ENCODE measurements at places on chromosomes 1 and 21. TPM values are rescaled to one million over a fixed set of nuclear protein-coding genes. Genes with fewer than 3 reads are reported as not detected.

The TSPEAR gene
- total RNA-seq: 3.2 TPM

The MR1 gene
- 0.12 TPM for total RNA-seq

The MTOR gene
- 44.9 TPM for total RNA-seq

The MRPL20 gene
- 97.6 TPM for total RNA-seq

The FCGR3B gene
- total RNA-seq: not detected

The MAP3K21 gene
- total RNA-seq: 1.8 TPM

GRCh38 chr1:85085417-85085816 lies 37.1 kb upstream of the MCOLN3 start:
- DNase-seq: no peak

DNA sequence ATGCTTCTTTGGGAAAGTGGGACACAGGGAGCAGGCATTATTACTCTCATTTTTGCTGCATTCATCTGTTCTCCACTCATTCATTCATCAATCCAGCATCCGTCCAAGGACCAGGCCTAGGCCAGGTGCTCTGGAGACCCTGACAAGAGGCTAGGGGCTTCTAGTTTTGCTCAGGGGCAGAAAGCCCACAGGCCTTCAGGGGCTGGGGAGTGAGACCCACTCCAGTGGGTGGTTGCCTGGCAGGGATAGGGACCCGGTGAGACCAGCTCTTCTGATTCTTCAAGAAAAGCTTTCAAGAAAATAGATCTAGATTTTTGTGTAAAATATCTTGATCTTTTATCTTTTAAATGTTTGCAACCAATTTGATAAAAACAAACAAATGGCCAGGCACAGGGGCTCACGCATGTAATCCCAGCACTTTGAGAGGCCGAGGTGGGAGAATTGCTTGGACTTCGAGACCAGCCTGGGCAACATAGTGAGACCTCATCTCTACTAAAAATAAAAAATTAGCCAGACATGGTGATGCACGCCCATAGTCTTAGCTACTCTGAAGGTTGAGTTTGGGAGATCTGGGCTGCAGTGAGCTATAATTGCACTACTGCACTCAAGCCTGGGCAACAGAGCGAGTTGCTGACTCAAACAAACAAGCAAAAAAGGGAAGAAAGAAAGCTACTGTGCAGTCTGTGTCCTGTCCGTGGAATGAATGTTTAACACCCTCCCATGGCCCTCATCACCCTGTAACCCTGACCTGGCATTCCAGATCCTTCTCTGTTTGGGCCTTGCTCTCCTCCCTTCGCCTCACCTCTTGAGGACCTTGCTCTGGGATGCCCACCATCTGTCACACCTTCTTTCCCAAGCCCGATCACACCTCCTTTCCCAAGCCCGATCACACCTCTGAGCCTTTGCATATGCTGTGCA lies 17.3 kb upstream of the LRP8 start:
- DNase-seq: no peak

DNA sequence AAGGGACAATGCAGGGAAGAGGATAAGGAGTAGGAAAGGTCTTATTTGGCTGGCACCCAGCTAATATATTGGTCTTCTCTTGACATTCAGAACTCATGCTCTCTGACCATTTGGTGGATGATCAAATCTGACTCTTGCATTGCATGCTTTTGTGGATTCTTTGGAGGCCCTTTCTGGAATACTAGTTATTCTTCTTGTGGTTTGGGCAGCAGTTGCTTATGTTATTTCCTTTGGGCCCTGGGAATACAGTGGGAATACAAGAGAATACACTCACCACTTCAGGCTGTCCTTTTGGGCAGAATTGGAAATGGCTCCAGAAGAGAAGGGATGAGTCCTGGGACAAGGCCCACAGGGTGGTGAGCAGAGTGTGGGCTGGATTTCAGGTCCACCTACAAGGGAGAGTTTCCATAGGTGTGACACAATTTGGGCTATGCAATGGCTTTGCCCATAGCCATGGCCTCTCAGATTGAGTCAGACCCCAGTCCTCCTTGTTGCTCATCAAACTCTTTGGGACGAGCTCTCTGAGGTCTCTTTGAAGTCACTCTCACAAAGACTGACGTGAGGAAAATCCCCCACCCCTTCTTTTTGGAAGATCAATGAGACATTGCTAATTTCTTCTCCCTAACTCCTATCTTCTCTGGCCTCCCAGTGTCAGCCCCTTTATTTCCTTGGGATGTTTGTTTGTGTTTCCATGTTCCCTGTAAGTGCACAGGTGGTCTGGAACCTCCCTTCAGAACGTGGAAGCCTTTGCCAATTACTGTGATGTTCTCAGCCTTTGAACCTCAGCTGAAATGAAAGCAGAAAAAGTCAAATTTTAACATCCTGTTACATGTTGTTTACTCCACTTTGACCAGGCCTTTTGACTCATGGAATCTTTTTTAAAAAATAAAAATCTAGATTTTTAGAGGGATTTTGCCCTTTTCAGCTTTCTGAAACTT lies 19.4 kb downstream of the HSD11B1 start:
- DNase-seq: no peak

DNA sequence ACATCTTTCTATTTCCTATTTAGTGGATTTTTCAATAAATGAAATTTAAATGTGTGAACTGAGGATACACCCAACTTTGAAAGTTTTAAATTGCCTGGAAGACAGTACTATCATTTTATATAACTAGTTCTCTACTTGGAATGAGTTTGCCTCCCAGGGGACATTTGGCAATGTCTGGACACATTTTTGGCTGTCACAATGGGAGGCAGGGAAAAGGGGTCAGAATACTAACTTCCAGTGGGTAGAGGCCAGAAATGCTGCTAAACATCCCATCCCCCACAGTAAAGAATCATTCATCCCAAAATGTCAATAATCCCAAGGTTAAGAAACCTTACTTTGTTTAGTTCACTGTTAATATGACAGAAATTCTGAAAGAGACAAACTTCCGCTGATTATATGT lies 13.2 kb upstream of the NRAS start:
- peak; percentile 5 for DNase-seq

- DNase-seq: no peak
Measured at GRCh38 chr1:71339238-71339637, 258.4 kb upstream of the ZRANB2 start.

DNA sequence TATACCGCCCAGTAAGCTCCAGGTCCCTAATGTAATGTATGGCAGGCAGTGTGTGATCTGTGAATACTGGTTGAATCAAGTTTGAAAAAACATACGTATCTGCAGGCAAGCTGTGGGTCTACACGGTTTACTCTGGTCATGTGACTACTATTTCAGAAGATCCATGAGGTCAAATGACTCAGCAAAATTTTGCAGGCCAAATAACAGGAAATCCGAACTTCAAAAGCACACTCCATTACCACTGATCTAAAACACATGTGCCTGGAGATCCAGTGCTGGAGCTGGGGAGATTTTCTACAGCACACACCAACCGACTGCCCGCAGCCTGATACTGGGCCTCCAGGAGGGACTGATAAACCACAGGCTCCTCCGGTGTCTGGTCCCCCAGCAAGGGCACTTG lies 64.5 kb upstream of the SLC44A3 start:
- DNase-seq: peak; percentile 22

- peak; percentile 11 for DNase-seq
Measured at GRCh38 chr1:121418369-121419049, 233.7 kb downstream of the SRGAP2C start.

DNA sequence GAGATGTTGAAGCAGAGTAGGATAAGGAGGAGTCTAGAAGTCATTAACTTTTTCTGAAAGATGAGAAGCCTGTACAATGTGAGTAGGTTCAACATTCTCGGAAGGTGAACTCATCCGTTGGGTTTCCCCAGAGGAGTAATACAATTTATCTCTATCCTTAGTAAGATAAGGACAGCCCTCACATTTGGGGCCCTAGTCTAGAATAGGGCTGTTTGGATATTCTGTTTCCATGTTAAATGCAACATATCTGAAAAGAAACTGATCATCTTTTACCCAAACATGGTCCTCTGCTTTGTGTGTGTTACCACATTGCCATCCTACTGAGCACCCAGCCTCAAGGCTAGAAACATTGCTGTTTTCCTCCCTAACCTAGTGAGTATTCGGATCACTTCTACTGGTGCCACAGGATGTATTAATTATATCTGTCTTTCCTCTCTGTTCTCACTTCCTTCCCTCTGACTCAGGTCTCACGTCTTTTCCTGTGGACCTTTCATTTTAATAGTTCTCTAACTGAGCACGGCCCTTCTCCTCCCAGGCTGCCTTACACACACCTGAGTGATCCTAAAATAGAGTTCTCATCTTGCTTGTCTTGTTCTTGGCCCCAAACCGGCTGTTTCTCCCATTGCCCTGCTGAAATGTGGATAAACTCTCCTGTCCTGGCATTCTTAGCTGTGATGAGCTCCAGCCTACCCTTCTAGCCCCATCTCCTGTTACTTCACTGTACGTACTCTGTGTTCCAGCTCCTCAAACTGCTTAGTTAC lies 91.7 kb downstream of the CDC14A start:
- DNase-seq: no peak

DNA sequence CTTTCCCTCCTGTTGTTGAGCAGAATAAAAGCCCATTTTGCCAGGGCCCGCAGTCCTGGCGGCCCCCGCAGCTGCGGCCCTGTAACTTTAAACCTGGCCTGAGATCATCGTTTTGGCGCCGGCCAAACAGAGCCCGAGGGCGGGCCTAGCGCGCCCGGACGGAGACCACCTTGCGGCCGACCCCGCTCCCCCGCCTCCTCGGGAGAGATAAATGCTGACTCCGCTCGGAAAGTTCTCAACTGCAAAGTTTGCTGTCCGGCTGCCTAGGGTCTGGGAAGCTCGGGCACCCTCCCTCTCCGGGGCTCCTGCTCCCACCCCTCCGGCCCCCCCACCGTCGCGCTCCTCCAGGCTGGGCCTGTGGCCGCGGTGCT lies at the start of gene PDPN:
TSS of gene PDPN (plus strand) at position 238 of the 371 bp plus-strand sequence. CDS start 202 bp downstream, outside the sequence.
- peak; percentile 89 for DNase-seq

GRCh38 chr1:27253596-27253995 lies 19.2 kb downstream of the WDTC1 start:
- no peak for DNase-seq

GRCh38 chr1:218739426-218739825 lies 394.3 kb downstream of the TGFB2 start:
- DNase-seq: peak; percentile 76

- DNase-seq: peak; percentile 94
Measured at GRCh38 chr21:31366825-31367224, 22.8 kb upstream of the TIAM1 start.

- DNase-seq: no peak
Measured at GRCh38 chr1:74650561-74650960, 23.0 kb downstream of the ERICH3 start.

DNA sequence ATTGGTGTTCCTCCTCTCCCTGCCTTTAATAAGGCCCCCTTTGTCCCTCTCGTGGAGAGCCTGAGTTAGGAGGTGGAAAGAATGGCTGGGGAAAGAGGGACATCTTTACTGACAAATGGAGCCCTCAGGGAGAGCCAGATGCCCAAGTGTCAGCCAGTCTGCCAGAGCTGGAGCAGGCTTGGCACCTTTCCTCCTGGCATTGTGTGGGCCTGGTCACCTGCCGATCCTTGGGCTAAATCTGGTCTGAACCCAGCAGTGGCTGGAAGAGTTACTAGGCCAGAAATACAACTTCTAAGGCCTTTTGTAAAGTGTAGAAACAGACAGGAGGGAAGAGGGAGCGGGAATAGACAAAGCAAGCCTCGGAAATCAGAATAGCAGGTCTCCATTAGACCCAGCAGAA lies 24.9 kb downstream of the VANGL1 start:
- DNase-seq: no peak

DNA sequence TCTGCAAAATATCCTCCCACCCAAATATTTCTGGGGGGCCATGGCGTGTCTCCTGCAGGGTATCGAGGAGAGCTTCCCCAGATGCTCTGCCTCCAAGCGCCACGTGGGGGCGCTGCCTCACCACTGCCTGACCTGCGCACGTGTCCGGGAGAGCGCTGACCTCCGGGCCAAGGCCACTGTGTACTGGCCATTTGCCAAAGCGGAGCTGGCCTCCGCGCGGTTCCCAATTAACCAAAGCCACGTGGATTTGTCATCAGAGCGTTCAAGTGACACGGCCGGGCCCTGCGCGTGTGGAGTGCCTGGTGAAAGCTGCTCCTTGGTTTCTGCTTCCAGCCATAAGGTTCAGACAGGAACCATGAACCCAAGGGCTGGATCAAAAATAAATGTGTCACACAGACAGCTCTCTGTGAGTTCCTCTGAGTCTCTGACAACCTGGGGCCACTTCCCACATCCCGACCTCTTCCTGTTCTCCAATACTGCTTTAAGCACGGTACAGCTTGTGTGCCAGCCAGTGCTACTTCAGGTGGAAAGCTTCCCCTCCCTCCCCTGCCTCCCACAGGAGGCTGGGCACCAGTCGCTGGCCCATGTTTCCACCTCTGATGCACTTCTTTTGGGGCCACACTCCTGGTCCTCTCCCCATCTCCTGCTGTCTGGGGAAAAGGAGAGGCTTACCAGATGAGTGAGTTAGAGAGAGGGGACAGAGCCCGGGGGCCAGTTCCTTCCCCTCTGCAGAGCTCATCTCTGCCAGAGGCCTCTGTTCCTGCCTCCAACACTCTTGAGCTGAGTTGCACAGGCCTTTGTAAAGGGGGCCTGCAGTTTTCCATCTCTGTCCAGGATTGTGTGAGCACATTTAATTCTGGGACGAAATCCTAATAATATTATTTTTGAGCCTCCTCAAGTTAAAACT lies 26.1 kb downstream of the ZP4 start:
- DNase-seq: peak; percentile 92

- DNase-seq: peak; percentile 46
Measured at GRCh38 chr1:87392248-87393192, 63.8 kb downstream of the LMO4 start.

DNA sequence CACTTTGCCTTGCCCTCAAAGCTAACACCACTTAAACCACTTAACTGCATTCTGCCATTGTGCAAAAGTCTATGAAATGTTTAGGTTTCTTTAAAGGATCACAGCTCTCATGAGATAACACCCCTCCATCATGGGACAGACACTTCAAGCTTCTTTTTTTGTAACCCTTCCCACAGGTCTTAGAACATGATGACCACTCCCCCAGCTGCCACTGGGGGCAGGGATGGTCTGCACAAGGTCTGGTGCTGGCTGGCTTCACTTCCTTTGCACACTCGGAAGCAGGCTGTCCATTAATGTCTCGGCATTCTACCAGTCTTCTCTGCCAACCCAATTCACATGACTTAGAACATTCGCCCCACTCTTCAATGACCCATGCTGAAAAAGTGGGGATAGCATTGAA lies 7.7 kb downstream of the ADAMTS1 start:
- DNase-seq: no peak

DNA sequence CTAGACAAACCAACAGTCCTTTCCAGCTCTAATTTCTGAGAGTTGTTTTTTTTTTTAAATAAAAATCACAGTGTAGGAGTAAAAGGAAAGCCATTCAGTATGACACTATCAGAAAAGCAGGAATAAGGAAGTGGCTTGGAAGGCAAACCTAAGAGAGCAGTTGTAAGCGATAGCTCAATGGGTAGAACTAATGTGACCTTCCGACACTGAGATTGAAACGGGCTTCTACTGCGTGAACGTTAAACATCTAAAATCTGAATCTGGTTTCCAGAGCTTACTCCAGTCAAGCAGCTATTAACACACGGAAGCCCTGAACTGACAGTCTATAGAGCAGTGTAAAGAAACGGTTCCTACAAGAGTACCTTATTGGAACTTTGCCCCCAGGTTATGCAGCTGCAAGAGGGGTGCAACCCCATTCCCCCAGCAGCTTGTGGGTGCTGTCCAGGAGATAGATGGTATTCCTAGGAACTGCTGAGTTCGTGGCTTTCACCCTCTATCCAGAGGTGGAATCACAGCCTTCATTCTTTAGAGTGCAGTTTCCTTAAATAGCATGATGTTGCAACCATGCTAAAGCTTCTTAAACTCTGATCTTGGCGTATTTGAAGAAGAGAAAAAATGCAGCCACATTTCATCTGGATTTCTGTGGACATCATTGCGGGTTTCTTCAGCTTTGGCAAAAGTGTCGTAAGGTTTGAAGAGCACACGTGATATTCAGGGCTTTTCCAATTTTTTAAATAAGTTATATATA lies 3.3 kb upstream of the IRF2BP2 start:
- DNase-seq: peak; percentile 95

- DNase-seq: no peak
Measured at GRCh38 chr1:157652859-157653493, 47.6 kb downstream of the FCRL3 start.
